Activated gamma-delta T cell treated with Interleukin-2 at 50 U/mL for 16 hours (primary cell): ENCODE measurements at places on chromosomes 13 and 19.

DNA sequence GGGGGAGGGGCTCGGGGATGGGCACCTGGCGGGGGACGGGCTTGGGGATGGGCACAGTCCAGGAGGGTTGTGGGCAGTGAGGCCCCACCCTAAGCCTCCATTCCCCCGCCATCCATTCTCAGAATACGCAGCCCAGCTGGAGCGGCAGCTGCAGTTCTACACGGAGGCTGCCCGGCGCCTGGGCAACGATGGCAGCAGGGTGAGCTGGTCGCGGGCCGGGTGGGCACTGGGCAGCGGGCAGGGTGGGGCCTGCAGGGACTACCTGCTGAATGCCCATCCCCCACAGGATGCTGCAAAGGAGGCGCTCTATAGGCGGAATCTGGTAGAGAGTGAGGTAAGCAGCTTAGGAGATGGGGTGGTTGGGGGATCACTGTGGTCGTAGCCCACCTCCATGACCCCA is 8.3 kb downstream of the PODNL1 start:
- no peak for DNase-seq

DNA sequence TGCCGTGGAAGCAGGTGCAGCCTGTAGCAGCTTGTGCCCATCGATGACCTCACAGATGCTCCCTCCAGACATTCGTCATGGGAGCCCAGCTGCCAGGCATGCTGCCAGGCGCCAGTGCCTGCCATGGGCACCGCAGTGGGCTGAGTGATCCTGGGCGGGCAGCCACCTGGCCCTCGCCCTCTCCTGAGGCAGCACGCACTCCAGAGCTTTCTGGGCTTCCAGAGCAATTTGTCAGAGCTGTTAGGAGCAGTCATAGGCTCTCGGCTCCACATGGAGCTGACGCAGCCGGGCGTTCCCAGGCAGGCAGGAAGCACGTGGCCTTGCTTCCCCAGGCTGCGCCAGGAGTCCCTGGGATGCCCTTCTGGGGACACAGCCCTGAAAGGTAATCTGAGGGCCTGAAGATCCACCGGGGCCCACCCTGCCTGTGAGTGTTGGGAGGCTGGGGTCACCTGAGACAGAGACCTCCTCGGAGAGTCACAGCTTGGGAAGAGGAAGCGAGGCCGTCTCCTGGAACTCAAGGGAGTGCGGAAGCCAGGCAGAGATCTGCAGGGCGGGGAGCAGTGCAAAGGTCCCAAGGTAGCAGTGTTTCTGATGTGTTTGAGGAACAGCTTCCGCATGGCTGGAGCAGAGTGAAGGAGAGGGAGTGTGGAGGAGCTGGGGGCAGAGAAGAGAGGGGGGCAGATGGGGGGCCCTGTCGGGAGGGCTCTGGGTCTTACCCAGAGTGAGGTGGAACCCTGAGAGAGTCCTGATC is 50.6 kb downstream of the DPF1 start:
- no peak for DNase-seq

DNA sequence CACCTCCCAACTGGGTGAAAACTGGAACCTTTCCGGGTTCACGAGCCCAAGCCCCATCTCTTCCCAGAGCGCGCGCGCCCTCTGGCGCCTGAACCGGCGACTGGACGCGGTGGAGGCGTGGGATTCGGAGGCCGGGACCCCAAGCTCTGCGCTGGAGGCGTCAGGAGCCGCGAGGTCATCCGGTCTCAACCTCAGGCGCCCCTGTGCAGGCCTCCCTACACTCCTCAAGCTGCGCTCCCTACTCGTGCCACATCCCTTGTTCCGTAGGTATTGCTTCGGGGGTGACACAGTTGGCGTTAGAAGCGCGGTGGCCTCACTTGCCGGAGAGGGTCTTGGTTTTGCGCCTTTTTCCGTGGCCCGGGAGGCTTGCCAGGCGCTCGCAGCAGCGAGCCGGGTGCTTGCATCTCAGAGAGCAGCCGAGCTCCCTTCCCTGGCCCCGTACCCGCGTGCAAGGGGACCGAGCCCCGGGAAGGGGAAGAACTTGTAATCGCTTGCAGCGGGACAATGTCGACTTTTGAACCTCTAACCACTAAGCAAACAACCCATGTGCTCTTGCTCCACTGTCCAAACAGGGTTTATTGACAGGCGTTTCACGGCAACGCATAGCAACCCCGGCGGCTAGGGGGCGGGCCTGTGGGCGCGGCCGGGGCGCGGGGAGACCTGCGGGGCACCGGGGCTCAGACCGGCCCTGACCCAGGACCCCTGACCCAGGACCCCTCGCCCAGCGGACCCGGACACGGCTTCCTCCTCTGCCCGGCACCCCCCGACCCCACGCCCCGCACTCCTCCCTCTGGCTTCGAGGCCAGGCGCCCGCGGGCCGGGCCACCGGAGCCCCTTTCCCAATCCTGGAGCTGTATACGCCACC is 8.5 kb downstream of the CDX2 start:
- DNase-seq, result no peak

DNA sequence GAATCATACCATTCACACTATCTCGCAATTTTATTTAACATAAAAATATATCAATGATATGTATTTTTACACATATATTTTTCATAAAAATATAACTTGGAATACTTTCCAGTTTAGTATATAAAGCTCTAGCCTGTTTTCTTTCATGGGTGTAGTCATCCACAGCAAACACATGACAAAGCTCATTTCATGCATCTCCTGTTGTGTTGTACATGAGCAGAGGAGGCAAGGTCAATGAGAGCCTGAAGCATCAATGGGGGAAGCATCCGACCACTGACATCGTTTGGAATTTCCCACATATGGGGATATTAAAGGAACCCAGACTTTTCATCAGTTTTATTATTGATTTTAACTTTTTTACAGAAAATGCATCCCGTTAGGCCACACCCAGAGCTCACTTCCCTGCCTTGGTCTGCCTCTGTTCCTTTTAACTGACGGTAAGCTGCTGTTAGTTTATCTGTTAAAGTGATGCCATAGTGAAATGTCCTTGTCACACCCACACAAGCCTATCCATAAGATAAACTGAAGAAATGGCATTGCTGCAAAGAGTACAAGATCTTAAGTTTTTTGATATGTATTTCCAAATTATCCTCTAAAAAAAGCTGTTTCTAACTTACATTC is 44.0 kb downstream of the MIPEP start:
- no peak for DNase-seq

- no peak for DNase-seq
Observed at GRCh38 chr13:64819081-64819480, 2411.1 kb downstream of the PCDH9 start.

DNA sequence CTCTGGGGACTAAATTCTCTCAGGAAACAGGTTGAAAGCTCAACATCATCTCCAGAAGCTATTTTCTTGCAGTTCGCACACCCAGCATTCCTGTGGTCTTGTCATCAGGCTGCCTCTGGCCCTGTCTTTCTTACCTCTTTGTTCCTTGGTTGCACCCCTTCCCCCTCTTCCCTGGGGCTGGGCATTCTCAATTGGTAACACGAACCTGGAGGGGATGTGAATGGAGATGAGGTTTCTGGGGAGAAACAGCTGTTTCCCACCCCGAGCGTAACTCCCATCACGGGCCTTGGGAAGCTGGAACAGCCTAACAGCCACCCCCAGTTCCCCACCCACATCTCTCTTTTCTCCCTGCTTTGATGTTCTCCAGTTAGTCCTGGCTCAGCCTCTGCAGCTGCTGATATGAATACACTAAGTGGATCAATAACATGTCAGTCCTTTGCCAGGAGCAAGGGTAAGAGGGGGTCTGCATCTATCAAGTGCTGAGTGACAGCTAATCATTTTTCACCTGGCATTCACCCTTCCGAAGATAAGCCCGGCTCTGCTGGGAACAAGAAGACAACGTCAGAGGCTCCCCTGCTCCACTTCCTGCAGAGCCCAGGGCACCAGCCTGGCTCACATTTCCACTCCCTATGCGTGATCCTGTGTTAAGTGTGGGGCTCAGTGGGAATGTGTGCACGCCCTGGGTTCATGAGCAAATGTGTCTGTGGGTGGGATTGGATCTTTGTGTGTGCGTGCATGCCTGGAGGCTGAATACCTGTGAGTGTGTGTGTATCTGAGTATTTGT is 74.0 kb upstream of the KCTD15 start:
- no peak for DNase-seq

DNA sequence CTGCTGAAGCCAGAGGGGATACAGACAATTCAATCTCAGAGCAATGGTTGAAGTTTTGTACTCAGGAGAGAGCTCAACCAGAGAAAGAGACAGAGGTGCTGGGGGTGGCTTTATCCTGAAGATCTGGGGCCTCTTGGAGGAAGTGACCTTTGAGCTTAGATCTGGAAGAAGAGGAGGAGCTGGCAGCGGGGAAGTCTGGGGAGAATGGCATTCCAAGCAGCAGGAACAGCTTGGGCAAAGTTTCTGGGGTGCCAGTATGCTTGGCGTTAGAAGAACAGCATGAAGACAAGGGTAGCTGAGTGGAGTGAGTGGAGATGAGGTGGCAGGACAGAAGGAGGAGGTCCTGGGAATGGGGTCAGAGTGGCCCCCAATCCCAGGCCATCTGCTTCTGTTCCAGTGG is 11.3 kb downstream of the MAST3 start:
- no peak for DNase-seq

- no peak for DNase-seq
Observed at GRCh38 chr13:42892760-42893159, 99.3 kb downstream of the EPSTI1 start.

- no peak for DNase-seq
Observed at GRCh38 chr19:40908976-40909375, 26.9 kb upstream of the CYP2A7 start.

DNA sequence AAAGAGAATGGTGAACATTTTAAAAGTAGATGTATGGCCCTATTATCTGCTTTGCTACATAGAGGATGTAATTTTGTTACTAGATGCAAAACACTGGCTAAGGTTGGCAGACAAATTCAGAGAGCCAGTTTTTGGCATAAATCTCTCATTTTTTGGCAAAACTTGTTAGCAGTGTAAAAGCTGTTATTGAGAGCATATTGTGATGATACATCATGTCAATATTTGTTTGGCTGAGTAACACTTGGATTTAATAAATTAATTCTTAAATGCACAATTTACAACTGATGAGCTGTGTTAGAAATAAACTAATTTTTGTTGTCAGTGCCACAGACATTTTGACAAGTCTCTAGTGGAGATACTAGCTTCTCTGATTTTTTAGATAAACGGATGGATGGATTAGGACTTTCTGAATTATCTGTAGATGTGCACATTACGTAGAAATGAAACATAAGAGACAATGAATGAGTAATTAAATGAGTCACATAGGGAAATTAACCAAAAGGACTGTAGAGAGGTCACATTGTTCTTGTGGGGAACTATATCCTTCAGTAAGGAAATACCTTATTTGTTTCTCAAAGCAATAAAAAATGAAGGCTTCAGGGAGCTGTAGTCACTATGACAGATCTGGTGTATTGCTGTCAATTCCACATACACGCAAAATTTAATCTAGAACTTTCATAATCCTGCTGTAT is 17.4 kb downstream of the UFM1 start:
- no peak for DNase-seq

DNA sequence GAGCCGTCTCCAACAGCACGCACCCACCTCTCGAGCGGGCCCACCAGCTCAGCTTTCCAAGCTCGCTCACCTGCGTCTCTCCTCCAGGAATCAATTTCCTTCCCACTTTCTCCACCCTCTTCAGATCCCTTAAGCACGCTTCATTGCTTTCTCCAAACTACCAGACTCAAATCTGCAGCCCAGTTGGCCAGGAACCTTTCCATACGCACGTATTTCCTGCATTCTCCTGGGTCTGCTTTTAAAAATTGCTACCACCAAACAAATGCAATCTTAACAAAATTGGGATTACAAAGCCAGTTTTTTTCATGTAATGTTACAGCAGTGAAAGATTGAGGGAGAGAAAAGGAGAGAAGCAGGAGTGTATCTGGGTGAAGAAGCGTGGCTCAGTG is 1.5 kb downstream of the ENOX1 start:
- DNase-seq, result no peak

DNA sequence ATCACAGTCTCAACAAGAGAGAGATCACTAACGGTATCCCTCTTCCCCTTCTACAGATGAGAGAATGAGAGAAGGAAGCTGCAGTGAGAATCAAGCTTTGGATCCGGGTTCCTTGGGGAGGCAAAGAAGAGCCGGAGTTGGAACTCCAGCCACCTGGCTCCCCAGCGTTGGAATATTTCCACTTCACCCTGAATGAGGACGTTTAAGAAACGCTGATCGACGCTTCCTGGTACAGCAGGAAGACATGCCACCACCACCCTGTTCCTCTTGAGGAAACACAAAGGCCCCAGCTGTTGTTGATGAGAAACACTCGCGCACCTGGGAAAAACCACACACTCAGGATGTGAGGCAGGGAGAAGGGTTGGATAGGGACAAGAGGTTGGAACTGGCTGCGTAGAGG is 11.3 kb upstream of the CACNG8 start:
- no peak for DNase-seq

DNA sequence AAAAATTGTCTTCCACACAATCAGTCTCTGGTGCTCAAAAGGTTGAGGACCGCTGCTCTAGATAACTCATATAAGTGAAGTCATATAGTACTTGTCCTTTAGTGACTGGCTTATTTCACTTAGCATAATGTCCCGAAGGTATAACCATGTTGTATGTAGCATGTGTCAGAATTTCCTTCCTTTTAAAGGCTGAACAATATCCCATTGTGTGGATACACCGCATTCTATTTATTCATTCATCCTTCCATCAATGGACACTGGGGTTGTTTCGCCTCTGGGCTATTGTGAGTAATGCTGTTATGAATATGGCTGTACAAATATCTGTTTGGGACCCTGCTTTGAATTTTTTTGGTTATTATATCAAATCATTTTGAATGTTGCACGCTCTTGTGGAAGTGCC is 4.6 kb upstream of the LYPD5 start:
- DNase-seq, result no peak

DNA sequence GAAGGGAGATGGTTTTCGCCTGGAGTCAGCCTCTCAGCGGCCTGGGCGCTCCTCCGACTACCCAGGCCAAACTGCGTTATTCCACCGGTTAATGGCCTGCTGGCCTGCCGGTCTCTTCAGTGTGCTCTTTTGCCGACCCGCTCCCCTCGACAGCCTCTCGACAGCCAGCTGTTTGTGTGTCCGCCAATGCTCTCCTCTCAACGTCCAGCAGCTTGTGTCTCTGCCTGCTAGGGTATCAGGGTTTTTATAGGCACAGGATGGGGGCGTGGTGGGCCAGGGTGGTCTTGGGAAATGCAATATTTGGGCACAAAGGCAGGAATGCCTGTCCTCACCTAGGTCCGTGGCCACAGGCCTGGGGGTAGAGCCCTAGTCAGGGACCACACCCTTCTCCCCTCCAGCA is 1.5 kb upstream of the ZNF235 start:
- no peak for DNase-seq
